ENCODE measurements at places on chromosomes 2 and 18.

DNA sequence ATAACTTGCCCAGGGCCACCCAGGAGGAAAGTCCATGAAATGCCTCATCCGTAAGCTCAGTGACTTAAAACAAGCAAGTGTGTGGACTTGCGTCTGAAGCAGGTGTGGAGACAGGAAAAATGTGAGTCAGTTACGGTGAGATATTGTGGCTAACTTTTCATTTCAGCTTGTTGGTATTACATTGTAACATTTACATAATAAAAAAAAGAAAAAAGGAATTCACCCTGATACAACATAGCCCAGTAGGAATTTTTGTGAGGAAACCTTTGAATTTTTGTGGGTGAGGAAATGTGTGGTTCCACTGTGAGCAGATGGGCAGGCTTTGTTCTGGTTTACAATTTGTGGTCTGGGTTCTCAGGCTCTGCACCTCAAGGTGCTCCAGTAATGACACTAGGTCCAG, 33.7 kb upstream of the LYPD6B start:
- DNase-seq, result no peak

DNA sequence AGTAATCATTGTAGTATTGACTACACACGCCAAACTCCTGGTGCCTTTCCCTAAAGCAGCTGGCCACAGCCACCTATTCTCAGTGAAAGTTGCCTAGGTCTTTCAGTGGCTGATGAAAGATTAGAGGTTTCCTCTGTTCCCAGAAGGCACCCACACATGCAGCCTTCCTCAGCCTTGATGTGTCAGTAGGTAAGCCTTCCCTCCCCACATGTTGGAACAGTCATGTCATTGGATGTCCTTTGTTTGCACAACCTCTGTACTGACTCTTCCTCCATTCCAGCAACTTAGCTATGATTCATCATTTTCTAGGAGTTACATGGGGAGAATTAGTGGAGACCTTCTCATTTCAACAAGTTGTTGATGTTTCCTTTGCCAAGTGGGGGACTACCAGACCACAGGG, 630.8 kb upstream of the SLC39A10 start:
- no peak for DNase-seq

DNA sequence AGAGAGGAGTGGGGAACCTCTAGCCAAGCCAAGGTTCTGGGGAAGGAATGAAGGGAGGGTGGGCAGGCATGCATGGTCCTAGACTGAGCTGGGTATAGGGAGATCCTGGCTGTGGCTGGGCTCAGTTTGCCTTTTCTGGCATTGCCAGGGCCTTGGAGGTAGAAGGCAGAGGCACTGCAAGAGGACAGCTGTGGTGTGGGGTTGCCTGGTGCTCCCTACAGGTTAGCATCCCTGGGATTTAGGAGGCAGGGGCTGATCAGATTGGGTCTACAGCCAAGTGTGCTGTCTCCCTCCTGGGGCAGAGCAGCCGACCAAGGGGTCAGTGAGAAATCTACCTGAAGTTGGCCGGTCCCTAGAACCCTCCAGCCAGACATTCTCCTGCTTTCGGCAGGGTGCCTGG, 15.9 kb downstream of the ABCG8 start:
- no peak for DNase-seq

DNA sequence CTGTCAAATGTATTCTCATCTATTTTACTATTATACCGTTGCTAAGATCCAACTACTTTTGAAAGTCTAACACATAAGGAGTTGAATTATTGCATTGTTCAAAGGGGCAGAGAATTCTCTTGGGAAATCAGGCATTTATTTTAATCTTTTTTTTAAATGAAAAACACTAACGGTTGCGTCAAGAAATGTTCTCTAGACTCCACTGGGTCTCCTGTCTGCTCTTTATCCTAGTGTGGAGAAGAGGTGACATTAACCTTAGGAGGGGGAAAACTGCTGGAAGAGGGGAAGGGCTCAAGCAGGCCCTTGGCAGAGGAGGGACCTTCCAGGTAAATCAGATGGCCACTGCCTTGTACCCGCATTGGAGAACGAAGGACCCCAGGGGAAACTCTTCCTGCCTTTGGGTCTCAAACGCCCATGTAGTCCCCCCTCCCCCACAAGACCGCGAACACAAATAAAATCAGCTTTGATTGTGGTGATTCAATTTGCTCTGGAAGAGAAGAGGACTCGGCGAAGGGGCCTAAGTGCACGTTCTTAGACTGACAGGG, 1.1 kb upstream of the APCDD1 start:
- DNase-seq, result no peak

- no peak for DNase-seq
Measured at GRCh38 chr18:38402509-38402908, 836.9 kb upstream of the CELF4 start.

DNA sequence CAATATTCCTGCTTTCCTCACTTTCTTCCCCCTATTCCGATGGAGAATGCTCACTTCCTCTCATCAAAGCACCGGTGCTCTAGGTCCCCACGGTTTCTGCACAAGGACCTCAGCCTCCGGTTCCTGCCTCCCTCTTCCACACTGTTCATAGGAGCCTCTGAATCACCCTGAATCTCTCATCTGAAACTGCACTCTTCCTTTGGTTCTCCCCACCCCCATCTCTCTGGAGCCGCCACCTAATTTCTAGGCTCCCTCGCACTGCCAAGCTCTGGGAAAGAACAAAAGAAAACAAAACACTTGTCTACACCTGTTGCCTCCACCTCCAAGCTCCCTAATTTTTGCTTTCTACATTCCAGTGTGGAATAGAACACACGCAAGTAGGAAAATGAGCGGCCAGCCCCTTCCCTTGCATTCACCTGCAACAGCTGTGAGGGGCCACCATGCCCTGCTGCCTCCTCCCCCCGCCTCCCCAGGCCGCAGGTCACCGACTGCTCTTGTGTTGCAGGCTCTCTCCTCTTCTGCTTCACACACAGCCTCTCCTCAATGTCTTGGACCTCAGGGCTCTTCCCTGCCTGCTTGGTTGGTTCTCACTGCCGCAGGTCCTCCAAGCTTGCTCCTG, 9.6 kb downstream of the FBXO15 start:
- no peak for DNase-seq

DNA sequence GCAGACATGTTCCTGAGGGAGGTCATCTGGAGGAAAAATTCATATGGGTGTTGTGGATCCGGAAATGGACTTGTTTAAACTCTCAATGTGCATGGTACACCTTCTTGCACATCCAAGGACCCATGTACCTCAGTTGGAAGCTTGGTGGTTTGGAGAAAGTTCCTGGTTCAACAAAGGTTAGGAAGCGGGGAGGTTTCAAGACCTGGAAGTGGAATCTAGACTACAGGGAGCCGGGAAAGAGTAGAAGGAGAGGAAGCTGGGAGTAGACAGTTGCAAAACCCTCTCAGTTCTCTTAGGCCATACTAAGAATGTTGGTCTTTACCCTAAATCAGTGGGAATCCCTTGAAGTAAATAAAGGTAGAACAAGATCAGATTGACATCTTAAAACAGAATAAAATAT, 209.8 kb upstream of the SPOPL start:
- DNase-seq, result no peak

DNA sequence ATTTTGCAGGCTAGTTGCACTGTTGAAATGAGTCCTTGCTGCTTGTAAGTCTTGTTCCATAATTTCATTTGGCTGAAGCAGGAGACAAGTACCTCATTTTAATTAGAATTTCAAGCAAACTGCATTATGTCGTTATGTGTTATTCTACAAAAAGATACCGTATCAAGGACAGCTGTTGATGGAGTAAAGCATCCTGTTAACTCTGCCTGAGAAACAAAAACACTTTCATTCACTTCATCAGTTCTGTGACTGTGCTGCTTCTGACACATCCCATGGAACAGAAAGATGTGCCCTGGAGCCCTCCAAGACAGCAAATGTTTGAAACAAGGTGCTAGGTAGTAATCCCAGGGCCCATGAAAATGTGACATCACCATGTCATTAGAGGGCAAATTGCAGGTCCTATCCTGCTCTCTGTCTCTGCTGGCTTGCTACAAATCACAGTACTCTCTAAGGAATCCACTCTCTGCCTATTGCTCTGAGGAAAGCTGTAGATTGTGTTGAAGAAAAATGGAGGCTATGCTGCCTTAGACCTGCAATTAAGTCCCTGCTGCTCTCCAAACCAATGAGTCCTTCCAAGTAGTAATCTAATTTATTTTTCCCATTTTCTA, 209.7 kb upstream of the PARD3B start:
- no peak for DNase-seq

DNA sequence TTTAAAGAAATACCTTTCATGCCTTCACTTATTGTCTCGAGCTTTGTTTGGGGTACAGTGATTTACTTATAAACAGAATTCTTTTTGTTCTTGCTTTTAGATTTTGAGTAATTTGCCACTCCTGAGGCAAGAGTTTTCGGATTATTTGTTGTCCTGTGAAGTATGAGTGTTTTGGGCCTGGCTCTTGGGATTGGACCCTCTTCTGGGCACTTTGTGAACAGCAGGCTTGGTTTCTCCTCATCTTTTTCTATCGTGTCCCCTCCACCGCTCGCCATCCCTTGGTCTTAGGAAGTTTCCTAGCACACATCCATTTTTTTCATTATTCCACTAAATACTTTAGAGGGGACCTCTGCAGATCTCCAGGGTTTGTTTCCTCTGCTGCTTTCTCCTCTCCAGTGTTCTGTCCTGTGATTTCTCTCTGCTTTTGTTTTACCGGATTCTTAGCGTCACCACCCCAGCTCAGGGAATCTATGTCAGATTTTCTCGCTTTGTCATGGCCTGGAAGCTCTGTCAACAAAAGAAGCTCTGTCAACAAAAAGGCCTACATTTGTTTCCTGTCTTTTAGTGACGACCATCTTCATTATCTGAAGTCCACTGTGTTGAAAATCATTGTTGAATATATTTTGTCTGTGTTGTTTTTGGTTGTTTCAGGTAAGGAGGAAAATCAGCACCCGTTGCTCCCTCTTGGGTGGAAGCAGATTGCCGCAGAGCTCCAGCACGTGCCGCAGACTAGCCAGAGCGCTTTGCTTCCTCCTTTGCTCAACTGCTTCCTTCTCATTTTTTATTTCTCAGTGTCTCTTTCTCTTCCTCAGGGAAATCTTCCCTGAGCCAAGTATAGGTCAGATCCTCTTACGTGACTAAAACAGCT, 27.8 kb downstream of the ANKRD62 start:
- DNase-seq, result no peak

DNA sequence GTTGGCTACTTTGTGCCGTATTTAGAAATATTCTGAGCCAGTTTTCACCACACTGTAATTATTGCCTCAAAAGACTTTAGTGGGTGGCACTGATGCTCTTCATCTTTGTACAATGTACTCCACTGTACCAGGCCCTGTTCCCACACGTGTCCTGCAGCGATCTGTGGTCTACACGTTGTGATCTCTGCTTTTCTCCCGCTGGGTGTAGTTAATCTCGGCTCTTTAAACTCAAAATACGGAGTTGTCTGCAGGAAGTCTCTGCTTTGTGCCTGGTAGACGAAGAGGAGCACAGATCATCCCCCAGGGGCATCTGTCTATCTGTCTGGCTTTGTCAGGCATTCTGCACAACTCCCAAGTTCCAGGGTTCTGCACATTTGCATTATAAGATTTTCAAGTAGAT, 12.1 kb upstream of the GREB1 start:
- DNase-seq, result no peak

- DNase-seq, result no peak
Measured at GRCh38 chr2:19855542-19856431, 46.0 kb downstream of the TTC32 start.

- no peak for DNase-seq
Measured at GRCh38 chr2:134420259-134420658, 166.4 kb downstream of the MGAT5 start.

DNA sequence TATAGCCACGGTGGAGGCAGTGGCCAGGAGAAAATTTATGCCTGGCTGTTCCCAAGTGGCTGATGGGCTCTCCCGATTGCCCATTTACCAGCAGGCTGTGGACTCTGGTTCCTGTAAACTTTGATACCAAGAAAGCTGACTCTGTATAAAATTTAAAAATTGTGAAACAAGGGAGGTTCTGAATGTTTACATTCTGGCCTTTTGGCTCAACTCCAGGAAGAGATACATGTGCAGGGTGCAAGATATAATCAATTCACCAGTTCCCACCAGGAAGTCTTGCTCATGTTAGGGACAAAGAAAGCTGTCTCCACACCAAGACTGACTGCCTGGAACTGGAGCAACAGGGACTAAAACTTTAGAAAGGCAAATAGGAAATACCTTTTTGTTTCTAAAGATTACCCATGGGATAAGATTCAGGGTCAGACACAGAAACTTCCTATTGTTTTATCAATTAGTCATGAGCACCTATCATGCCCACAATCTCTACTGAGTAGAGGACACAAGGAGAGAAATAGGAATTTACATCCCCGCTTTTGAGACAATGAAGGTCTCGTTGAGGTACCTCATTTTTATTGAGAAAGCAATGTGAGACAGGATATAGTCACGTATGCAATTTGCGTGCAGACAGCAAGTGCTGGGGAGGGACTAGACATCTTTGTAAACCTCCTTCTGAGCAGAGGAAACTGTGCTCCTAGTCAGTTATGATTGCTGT, 123.5 kb downstream of the LIPG start:
- DNase-seq, result no peak

GRCh38 chr18:7676253-7676873, 109.2 kb downstream of the PTPRM start:
- no peak for DNase-seq

DNA sequence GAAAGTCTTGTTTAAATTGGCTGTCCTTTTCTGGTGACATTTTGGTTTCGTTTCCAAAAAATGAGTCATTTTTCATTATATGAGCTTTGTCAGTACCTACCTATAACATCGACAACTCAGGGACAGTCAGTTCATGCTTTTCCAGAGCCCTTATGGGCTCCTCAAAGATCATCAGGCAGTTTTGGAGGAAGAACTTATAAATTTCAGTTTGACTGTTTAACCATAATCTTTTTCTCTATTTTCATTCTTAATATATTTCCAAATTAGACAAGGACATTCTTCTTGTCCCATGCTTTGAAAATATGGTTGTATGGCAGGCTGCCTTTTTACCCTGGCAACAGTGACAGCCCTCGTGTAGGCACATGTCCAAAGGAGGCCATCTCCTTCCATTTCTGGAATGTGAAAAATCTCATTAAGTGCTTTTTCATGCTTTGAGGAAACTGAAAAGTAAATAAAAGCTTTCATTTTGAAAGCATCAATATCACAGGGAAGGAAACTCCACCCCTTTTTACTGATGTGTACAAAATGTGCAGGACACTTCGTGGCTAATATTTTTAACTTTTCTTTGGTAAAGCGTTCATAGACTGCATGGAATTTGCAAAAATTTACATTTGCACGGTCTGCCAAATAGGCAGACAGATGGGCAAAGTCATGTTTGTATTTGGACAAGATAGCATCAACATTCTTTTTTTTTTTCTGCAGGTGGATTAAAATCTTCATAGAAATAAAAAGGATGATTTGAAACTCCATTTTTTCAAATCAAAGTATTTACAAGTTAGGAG, 7.2 kb upstream of the PROC start:
- DNase-seq, result no peak

- DNase-seq, result no peak
Measured at GRCh38 chr2:59724746-59725145, 828.7 kb downstream of the BCL11A start.

GRCh38 chr2:57864926-57865325, 181.7 kb upstream of the VRK2 start:
- DNase-seq, result no peak
